Stomach (tissue), 19 donors: ENCODE measurements at places on chromosomes 7 and 10. TPM values are rescaled to one million over a fixed set of nuclear protein-coding genes. Genes with fewer than 3 reads are reported as not detected.

PTPRE gene
- 13.2 TPM for total RNA-seq

EFCAB10 gene
- not detected for total RNA-seq

GRCh38 chr7:26307226-26307625 lies 15.6 kb downstream of the SNX10 start:
- peak overlapping the region; percentile 79 for H3K27ac ChIP-seq
- H3K36me3 ChIP-seq, result no peaks in the 10 kb centered on the region
- no peak for DNase-seq
- no peaks in the 10 kb centered on the region for H3K4me1 ChIP-seq
- H3K27me3 ChIP-seq, result no peaks in the 10 kb centered on the region

DNA sequence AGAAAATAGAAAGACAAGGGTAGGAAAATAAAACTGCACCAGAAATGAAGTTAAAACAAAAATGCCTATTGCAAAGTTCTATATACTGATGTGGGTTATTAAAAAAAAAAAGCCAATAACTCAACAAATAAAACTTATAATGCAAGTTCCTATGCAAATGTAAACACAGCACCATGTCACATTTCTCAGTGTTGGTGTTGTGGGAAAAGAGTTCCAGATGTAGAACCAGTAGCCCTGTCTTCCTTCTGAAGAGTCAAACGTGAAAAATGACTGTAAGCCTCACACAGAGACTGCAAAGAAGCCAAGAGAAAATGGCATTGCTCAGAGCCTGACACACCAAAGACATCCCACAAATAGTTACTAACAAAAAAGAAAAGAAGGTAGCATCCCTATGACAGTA lies 10.1 kb downstream of the PON2 start:
- no peak for DNase-seq
- H3K27ac ChIP-seq, result no peak overlapping the region
- no peaks in the 10 kb centered on the region for H3K4me1 ChIP-seq
- H3K4me3 ChIP-seq, result no peak overlapping the region
- H3K36me3 ChIP-seq, result no peaks in the 10 kb centered on the region

GRCh38 chr10:129875993-129876726 lies 87.9 kb downstream of the EBF3 start:
- no peaks in the 10 kb centered on the region for H3K4me1 ChIP-seq
- no peaks in the 10 kb centered on the region for H3K36me3 ChIP-seq
- DNase-seq, result no peak
- H3K27ac ChIP-seq, result no peak overlapping the region
- H3K27me3 ChIP-seq, result peaks cover 3% of the 10 kb centered on the region
